ENCODE measurements at places on chromosomes 6 and 20.

DNA sequence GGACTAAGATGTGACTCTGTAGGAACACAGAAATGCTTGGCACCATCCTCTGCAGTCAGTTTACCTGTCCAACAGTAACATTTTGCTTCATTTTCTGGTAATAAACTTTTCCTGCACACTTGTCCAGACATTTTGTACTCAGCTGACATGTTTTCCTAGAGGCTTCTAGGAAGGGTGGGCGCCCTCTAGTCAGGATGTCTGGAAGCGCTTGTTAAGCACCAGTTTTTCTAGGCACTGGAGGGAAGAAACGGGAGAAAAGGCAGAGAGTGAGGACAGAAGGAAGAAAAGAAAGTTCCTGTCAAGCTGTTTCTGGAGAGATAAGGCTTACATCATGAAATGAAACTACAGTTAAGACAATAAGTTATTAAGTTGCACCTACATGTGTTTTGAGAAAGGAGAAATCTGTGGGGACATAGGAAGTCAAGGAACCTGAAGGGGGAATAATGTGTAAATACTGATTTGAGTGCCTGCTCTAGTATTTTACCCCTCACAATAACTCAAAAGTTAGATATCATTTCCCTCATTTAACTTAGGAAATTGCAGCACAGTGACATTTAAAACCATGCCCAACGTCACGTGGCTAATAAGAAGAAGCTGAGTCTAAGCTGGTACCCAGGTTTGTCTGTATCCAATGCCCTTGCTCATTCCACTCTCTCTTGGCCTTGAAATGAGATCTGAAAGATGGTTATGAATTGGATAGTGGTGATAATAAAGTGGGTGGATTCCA is 42.7 kb upstream of the TNFRSF21 start:
- no peak for DNase-seq

- no peak for DNase-seq
These were observed 293.2 kb downstream of the TSHZ2 start for GRCh38 chr20:53265304-53265875.

- DNase-seq, result no peak
These were observed 108.6 kb downstream of the FIG4 start for GRCh38 chr6:109799664-109800063.

DNA sequence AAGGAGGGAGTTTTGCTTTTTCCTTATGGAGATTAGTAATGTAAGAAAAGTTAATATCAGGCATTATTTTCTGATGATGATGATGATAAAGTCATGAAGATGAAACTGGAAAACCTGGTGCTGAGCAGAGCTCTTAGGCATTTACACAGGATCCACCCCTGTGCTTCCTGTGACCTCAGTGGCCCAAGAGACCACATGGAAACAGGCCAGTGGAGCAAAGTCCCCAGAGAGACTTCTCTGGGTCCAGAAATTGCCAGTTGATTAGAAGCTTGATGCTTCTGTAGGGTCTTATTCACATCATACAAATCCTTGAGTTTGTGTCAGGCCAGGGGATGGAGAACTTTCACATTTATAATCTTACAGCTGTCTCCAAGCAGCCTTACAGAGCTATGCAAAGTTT is 46.1 kb downstream of the SLC13A3 start:
- DNase-seq, result no peak

GRCh38 chr6:1745814-1746213 is 136.1 kb downstream of the FOXC1 start:
- DNase-seq, result no peak

GRCh38 chr6:43532201-43532600 is 15.3 kb downstream of the POLR1C start:
- no peak for DNase-seq

- no peak for DNase-seq
These were observed at the start of gene TRIM15 for GRCh38 chr6:30163090-30163917. TRIM15 (plus strand) TSS chr6:30163546; CDS start chr6:30163685, 139 bp downstream.

DNA sequence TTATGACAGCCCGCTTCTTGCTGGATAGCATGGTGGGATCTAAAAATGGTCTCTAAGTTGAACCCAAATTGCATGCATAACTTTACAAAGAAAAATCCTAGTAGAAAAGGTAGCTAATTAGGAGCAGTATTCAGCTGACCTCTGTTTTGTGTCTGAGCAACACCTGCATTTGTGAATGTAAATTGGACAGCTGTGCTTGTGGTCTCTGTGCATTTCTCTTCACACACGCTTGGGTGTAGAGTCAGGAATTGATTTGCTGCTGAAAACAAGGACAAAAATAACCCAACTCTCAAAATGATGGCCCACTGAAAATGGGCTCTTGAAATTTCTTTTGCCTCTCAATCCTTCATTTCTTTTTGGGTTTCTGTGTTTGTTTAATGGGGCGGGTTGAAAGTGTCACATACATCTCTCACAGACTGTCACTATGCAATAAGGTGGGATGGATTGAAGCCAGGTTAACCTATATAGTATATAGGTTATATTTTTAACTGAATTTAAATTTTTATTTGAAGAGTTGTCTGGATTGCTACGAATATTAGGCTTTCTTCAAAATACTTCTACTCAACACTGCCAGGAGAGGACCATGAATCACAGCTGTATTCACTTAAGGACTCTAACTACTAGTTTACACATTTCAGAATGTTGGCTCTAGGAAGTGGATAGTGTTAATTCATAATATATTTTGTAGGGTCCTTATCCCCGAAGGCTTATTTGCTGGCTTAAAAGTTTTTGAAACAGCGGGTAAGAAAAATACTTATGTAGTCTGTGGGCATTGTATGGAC is 46.5 kb downstream of the SOBP start:
- DNase-seq, result no peak

- no peak for DNase-seq
These were observed 46.7 kb upstream of the CARMIL1 start for GRCh38 chr6:25232479-25232878.

DNA sequence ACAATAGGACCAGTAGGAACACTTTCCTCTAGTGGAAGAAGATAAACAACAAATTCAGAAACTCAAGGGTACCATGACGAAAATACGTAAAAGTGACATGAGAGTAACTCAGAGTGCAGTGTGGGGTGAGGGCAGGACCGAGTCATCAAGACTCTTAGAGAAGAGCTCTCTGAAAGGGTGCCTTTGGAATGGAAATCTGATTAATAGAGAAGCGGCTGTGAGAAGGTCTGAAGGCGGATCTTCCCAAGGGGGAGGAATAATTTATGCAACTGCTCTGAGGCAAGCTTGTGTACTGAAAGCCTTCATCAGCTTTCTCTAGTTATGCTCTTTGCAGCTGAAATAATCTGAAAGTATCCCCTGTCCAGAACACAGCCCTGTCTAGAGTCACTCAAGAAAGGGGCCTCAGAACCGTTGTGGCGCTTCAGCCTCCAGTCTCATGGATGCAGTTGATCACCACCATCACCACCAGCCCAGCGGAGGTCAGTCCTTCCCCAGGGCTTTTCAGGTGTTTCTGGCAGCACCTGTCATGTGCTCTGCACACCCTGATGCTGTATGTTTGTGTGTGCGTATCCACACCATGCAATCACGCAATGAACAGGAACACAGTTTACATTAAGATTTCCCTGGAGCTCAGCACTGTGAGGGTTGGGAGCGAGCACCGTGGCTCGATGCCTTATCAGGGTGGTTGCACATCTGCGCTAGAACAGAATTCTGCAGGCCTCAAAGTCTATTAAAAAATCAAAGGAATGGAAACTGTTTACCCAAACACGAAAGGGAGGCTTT is 396.5 kb downstream of the SMOC2 start:
- no peak for DNase-seq

- no peak for DNase-seq
These were observed 61.6 kb downstream of the MRAP2 start for GRCh38 chr6:84095156-84095555.

DNA sequence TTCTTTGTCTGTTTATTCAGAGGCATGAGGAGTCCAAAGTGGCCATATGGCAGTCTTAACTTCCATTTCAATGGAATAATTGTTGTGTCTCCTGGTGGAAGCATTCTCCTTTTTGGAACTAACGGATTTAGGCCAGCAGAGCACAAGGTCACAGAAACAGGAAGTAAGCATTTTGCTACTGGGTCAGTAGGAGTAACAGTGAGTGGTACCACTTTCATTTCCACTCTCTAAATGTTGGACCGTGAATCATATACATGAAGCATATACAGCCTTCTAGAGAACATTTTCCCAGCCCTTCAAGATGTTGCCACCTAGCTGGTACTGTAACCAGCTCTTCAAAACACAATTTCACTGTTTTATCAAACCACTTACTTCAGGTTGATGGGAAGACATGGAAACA is 182.8 kb downstream of the EYS start:
- no peak for DNase-seq

- no peak for DNase-seq
These were observed 58.2 kb downstream of the ZNF831 start for GRCh38 chr20:59221707-59222252.

GRCh38 chr20:53582574-53583351 is 10.9 kb downstream of the ZNF217 start:
- no peak for DNase-seq

DNA sequence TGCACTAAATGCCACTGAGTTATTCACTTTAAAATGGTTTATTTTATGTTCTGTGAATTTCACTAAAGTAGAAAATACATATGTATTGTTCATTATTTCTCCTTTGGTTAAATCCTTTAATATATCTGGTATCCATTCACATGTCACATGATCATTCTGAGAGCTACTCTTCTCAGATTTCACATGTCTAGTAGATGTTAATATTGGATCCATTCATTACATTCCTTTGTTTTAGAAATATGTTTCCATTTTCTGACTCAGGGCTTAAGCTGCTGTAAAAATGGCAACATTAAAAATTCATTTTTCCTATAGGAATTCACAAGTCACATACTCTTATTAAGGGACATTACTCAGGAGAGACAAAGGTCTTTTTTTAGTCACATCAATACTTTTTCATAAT is 205.4 kb downstream of the ZFAND3 start:
- DNase-seq, result no peak

DNA sequence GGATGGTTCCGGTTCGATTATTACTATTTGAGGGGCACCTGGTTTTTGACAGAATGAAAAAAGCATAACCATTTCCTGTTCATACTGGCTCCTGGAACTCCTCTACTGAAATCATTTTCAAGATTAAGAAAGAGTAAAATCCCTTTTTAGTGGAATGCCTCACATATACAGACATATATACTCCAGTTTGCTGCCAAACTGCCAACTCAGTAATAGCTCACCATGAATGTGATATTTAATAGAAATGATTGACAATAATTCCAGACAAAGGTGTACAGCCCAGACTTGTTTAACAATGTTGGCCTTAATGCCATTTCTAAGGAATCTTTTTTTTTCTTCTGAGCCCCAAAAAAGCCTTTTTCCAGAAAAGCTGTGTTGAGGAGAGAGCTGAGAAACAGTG is 93.1 kb downstream of the JAG1 start:
- DNase-seq, result no peak

GRCh38 chr6:161292145-161292544 is 18.3 kb upstream of the AGPAT4 start:
- no peak for DNase-seq

DNA sequence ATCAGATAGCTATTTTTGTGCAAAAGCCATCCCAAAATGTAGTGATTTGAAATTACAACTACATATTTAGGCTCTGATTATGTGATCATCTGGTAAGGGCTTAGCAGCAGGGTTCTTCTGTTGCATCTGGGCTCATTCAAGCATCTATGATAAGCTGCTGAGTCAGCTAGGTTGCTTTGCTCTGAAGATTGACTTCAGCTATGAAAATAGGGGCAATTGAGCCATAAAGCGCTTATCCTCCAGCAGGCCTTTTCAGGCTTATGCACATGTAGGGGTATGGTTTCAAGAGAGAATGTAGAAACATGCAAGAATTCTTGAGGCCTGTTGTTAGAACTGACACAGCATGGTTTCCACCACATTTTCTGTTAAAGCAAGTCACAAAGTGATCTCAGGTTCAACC is 114.1 kb downstream of the PLCB1 start:
- no peak for DNase-seq

- no peak for DNase-seq
These were observed 4.4 kb upstream of the MYLIP start for GRCh38 chr6:16124198-16125180.

- no peak for DNase-seq
These were observed 18.6 kb upstream of the PPP1R14C start for GRCh38 chr6:150124235-150124634.

DNA sequence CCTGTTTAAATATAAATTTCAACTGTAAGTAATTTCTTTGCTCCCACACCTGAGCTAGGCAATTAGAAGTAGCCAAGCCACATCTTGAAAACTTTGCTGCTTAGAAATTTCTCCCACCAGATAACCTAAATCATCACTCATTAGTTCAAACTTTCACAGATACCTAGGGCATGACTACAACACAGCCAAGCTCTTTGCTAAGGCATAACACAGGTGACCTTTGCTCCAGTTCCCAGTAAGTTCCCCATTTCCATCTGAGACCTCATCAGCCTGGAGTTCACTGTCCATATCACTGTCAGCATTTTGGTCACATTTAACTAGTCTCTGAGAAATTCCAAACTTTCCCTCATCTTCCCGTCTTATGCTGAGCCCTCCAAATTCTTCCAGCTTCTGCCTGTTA is 79.8 kb upstream of the OPRM1 start:
- DNase-seq, result no peak

DNA sequence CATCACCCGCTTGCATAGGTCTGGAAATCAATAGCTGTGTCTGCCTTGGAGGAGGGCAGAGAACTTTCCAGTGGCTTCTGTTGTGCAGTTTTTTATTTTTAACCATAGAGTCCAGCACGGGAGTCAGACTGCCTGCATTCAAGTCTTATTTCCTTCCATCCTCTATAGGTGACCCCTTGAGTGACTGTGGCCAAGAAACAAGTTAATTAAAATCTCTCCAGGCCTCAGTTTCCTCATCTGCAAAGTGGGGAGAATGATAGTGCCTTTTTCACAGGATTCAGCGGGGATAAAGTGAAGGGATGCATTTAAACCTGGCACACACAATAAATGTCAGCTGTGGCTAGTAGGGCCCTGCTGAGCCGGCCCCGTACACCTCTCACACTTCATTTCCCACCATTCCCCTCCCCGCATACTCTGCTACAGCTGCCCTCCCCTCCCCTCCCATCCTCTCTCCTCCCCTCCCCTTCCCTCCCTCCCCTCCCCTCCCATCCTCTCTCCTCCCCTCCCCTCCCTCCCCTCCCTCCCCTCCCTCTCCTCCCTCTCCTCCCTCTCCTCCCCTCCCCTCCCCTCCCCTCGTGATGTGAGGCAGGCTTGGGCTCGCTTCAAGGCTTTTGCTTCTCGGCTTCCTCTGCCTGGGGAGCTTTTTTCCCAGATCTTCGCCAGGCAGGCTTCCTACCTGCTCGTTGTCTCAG is 150.5 kb downstream of the TFAP2C start:
- DNase-seq, result no peak

GRCh38 chr6:166439366-166440091 is 56.8 kb upstream of the MPC1 start:
- DNase-seq, result no peak
